ENCODE measurements at places on chromosomes 7 and 10.

DNA sequence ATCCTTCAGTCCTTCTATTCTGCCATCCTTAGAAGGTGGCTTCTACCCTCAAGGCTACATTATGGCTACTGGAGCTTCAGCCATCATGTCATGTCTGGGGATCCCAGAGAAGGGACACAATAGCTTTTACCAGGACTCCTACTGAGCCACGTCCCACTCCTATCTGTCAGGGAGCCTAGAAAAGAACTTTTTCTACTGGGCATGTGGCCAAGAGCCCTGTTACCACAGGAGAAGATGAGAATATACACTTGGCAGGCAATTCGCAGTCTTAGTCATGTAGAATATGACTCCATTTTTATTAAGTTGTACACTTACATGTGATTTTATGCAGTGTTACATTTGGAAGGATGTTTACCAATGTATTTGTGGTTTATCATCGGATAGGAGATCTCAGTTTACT, 64.6 kb upstream of the KCNMA1 start:
- DNase-seq: no peak

DNA sequence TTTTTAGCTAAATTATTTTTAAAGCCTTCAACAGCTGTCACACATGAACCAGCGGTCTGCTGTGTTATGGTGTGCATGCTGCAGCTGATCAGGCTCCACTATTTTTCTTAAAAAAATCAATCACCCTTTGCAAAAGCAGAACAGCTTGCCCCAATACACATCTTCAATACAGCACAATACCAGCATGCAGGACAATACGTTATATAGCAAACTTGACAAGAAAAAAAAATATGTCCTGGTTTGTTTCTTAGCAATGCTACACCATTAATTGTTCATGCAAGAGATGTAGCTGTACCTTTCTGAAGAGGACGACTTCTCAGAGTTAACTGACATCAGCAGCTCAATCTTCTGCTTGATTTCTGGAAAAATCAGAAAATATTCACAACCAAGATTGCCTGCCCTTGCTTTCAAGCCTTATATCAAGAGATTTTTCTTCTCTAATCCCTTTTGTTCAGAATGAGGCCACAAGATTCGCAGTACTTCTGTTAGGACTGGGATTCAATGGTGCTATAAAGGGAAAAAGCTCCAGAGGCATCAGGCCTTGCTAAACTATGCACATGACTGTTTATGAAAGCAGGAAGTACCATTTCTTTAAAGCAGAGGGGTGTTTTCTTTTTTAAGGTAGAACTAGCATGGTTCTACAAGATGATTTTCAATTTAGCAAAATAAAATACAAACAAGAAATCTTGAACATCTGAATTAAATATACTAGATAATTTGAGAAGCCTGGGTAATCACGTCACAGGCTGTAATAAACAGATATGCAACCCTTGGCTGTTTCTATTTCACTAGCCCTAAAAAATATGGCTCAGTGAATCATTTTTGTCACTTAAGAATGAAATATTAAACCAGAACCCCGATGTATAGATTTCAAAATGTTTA, 120.0 kb downstream of the SRPK2 start:
- no peak for DNase-seq

DNA sequence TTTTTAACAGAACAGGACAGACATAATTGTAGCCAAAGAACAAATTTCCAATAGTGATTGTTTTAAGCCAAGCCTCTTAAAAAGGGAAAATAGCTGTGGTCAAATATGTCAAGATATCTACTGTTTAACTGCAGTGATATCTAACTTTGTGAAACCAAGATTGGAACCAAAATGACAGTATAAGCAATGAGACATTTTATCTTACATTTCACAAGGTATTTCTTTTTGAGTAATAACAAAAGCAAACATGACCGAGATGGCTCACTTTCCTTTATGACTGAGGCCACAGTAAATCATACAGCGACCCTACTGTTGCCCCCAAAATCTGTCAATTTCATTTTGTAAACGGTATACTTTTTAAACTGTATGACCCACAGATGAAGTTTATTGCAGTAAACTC, 215.8 kb downstream of the MLLT10 start:
- DNase-seq: no peak

DNA sequence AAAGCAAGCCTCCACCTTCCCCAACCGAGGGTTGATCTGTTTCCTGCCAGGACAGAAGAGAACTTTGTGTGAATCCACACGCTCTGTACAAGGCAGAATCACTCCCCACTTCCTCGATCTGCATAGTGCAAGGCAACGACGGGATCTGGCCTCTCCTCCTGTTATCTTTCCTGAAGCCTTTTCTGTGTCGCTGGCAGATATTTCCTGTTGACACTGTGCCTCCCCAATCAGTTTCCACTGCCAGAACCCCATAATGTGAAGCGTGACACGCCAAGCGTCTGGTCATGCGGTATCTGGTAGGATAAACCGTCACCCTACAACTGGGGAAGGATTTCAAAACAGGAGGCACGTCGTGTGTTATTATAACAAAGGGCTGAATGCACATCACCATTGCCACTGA, 57.2 kb downstream of the FAM171A1 start:
- no peak for DNase-seq

DNA sequence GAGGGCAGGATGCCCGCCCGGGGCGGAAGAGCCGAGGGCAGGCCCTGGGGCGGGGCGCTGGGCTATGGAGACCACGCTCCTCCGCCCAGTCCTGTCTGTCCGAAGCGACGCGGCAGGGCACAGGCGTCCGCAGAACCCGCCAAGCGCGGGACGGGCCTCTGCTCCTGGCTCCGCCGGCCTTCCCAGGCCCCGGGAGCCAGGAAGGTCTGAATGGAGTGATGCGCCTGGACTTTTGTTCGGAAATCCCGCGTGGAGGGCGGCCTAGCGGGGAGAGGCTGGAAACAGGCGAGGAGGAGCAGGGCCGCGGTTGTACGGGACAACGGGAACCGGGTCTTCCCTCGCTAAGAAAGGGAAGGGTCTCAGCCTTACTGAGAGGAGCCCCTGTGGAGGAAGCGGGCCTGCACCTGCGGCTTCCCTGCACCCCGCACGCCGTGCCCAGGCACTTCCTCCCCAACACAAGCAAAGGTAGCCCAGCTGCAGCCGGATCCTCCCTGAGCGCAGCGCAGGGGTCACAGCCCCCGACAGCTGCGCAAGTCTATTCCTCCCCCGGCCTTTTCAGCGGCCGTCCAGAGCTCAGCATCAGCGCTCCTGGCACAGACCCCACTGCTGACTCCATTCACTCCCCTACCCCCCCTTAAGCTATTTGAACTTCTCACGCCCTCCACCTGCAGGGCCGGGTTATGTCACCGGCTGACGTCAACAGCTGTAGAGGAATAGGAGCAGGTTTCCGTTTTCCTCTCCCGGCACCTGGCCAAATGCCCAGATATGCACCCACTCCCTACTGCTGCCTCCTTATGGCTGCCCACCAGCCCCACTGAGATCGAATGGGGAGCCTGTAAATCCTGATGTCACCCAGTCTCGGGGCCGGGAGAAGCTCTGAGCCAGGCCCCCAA, 143.2 kb upstream of the RET start:
- DNase-seq: peak; percentile 43

DNA sequence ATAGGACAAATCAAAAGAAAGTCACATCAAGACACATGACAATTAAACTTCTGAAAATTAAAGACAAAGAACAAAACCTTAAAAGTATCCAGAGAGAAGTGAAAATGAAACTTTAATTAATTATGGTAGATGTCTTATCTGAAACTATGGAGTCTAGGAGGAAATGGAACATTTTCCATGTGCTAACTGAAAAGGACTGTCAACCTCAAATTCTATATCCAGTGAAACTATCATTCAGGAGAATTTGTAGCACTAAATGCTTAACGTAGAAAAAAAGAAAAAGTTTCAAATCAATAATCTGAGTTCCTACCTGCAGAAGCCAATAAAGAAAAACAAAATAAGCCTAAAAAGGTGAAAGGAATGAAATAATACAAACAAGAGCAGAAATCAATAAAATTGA, 33.1 kb upstream of the C10orf71 start:
- no peak for DNase-seq

DNA sequence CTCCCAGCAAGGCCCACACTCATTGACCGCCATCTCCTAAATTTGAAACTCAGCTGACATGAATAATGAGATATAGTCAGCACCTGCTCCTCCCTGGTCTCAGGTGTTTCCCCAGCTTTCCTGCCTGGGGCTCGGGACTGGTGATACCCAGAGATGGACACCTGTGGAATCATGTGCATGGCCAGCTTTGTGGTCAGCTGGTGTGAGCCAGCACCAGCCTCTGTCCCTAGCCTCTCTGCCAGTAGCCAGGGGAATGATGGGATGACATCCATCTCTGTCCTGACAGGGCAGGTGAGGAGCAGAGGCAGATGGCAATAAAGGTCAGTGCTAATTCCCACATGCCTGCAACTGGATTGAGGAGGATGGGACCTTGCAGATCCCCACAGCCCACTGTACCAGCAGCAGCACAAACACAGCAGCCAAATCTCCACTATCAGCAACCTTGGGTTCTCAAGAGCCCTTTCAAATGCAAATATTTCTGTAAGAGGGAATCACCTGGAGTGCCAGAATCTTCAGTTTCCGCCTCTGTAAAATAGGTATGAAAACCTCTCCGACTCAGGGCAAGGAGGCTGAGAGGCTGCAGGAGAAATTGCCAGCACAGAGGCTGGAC, 329.2 kb upstream of the ZMIZ1 start:
- no peak for DNase-seq

- DNase-seq: no peak
These were observed 71.1 kb downstream of the STK17A start for GRCh38 chr7:43653891-43654504.

- DNase-seq: no peak
These were observed 126.9 kb downstream of the CNNM2 start for GRCh38 chr10:103044942-103045489.

GRCh38 chr10:132904814-132905649, 37.3 kb downstream of the CFAP46 start:
- no peak for DNase-seq

GRCh38 chr7:107551936-107552335, 11.8 kb downstream of the COG5 start:
- no peak for DNase-seq

DNA sequence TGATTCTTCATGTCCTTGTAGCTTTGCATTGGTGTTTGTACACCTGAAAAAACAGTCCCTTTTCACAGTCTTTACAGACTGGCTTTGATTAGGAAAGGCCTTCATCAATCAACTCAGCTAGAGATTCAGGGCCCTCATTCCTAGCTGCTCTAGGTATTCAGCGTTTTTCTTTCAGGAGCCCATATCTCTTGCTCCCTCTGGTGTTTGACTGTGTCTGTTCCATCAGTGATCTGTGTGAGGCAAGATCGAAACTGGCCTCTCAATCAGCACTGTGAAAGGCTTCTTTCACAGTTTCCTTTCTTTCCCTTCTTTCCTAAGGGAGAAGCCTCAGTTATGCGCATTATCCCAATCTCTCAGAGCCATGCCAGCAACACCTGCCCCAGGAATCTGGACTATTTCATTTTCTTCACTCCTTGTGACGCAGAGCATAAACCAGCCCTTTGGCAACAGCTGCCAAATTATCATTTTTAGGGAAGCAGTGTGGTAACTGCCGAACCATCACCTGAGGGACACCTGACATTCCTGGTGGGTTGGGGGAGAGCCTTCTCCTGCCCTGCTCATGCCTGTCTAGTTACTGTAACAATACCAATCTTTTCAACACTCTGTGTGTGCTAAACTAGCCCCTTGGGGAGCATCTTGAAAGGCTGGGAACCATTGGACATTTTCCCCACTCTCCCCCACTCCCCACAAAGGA, 75.7 kb upstream of the CCDC71L start:
- DNase-seq: peak; percentile 8

DNA sequence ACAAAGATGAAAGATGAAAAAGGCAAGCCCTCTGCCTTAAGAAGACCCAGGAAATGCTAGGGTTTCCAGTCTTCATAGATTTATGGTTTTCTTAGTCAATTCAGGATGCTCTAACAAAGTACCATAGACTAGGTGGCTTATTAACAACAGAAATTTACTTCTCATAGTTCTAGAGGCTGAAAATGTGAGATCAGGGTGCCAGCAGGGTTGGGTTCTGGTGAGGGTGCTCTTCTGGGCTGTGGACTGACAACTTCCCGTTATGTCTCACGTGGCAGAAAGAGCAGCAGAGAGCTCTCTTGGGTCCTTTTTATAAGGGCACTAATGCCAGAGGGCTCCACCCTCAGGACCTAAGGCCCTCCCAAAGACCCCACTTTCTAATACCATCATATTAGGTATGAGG, 23.7 kb downstream of the ELMO1 start:
- no peak for DNase-seq

- DNase-seq: no peak
These were observed 31.2 kb downstream of the ST7 start for GRCh38 chr7:116984511-116984910.

- DNase-seq: no peak
These were observed 49.1 kb downstream of the SRPK2 start for GRCh38 chr7:105339404-105340323.

DNA sequence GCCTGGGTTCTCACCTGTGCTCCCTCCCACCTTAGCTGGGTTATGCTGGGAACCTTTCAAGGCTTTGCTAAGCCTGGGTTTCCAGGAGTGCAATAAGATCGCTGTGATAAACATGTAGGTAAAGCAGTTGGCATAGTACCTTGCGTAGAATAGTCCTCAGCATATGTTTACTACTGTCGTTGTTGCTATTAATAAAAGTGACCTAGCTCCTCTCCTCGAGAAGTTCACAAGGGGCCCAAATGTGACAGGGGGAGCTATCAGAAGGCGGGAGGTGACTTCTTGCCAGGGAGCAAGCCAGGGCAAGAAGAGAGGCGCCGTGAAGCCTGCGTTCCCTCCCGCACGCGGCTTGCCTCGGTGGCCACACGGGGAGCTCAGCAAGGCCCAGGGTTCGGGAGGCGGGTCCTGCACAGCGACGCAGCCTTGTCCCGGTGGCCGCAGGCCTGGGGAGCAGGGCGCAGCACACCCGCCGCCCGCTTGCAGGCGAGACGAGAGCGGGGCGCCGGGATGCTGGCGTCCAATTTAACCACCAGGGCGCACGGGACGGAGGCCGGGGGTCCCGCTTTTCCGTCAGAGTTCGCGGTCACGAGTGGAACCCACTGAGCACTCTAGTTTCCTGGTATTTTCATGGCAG, 106.2 kb downstream of the SNX10 start:
- DNase-seq: peak; percentile 59

GRCh38 chr7:157637216-157637949, 300.6 kb downstream of the DNAJB6 start:
- no peak for DNase-seq

- DNase-seq: no peak
These were observed 314.3 kb upstream of the ZMIZ1 start for GRCh38 chr10:78754269-78755062.

DNA sequence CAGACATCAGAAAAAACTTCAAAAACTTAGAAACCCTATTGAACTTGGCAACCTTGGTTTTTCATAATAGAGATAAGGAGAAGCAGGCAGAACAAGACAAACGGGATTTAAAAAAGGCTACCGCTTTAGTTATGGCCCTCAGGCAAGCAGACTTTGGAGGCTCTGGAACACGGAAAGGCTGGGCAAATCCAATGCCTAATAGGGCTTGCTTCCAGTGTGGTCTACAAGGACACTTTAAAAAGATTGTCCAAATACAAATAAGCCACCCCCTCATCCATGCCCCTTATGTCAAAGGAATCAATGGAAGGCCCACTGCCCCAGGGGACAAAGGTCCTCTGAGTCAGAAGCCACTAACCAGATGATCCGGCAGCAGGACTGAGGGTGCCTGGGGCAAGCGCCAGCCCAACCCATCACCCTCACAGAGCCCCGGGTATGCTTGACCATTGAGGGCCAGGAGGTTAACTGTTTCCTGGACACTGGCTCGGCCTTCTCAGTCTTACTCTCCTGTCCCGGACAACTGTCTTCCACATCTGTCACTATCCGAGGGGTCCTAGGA, 115.3 kb downstream of the NRCAM start:
- no peak for DNase-seq
